ENCODE measurements at places on chromosomes 16 and 17.

- no peak for DNase-seq
Observed at GRCh38 chr16:963913-964312, 6.9 kb downstream of the LMF1 start.

DNA sequence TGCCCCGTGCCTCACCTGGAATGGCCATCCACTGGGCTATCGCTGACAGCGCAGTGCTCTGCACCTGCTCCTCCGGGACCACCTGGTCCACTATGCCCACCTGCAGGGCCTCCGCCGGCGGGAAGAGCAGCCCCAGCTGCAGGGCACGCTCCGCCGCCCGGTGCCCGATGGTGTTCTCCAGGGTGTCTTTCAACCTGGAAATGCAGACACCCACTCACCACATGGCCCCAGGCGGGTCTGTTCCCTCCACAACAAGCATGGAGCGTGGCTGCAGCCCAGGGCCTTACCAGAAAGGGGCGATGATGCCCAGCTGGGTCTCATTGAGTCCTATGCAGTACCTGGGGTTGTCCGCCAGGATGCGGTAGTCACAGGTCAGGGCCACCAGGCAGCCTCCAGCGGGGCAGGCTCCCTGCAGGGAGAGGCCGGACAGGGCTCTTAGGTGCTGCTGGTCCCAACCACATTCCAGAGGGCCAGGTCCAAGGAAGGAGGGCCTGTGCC is 6.8 kb downstream of the DNASE1L2 start:
- DNase-seq = no peak

DNA sequence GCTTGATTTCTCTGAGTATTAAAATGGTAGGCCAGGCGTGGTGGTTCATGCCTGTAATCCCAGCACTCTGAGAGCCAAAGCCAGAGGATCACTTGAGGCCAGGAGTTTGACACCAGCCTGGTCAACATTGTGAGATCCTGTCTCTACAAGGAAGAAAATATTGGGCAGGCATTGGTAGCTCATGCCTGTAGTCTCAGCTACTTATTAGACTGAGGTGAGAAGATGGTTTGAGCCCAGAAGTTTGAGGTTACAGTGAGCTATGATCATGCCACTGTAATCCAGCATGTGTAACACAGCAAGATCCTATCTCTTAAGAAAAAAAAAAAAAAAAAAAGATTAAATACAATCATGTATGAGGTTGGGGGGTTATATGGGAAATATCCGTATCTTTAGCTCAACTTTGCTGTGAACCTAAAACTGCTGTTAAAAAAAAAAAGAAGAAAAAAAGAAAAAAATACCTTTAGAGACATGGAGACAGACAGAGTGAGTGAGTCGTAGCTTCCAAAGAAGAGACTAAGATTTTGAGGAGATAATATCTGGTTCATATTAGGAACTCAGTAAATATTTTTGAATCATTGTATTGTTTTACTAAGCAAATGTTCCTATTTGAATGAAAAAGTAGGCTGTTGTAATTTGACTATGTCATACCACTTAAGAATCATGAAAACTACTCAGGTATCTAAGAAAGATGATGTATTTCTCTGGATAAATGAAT is 325.7 kb upstream of the TBX2 start:
- no peak for DNase-seq

- DNase-seq = no peak
Observed at GRCh38 chr16:50260206-50261159, 5.9 kb upstream of the ADCY7 start.

GRCh38 chr17:62797959-62798358 is 10.2 kb downstream of the MARCHF10 start:
- no peak for DNase-seq

DNA sequence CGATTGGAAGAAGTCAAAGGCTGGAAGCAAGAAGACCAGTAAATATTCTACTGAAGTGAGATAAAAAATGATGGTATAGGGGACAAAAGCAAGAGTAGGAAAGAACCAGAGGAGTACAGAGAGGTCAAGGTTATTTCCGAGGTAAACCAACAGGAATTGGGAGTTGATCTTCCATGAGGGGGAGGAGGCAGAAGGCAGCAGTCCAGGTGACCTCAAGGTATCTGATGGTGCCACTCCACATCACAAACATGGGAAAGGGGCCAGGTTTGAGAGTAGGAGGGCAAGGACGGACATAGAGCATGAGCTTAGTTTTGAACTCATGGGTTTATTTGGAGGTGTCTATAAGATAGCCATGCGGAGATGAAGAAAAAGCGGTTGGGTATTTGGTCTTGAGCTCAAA is 79.4 kb upstream of the CDYL2 start:
- DNase-seq = no peak

GRCh38 chr17:78329263-78330059 is 30.4 kb downstream of the SOCS3 start:
- DNase-seq = no peak

GRCh38 chr16:65845466-65846209 is 520.9 kb upstream of the CDH5 start:
- no peak for DNase-seq

All from body of pancreas (tissue), 4 donors.